ENCODE measurements at places on chromosomes 5 and 9.

GRCh38 chr5:151569132-151570046, 21.7 kb downstream of the FAT2 start:
- no peak for DNase-seq

GRCh38 chr9:108579757-108580439, 275.9 kb downstream of the ACTL7B start:
- DNase-seq: no peak

- no peak for DNase-seq
Observed at GRCh38 chr5:161411156-161411555, 135.4 kb downstream of the GABRB2 start.

DNA sequence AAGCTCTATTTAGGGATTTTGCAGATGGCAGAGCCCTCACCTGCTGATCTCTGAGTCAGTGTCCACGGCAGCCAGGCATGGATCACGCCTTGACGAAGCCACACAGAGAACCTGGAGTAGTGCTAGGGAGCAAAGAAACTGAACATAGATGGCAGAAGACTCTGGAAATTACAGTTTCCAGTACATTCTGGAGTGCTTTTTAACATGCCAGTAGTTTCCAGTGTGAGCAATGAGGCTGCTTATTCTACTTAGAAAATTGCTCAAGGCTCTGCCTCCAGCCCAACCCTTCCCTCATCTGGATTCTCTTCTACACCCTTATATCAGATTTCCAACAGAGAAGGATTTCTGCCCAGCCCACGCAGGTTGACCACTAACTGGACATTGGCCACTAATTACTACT, 203.3 kb downstream of the ADAMTS12 start:
- DNase-seq: no peak

Data from mucosa of gallbladder (tissue), 1 donor.